ENCODE measurements at places on chromosomes 7 and 10.
A peak's percentile ranks its signal among the peaks of the same experiment; 100 is the strongest.

- DNase-seq: no peak
These were observed 86.5 kb downstream of the DNAJB6 start for GRCh38 chr7:157423348-157423747.

DNA sequence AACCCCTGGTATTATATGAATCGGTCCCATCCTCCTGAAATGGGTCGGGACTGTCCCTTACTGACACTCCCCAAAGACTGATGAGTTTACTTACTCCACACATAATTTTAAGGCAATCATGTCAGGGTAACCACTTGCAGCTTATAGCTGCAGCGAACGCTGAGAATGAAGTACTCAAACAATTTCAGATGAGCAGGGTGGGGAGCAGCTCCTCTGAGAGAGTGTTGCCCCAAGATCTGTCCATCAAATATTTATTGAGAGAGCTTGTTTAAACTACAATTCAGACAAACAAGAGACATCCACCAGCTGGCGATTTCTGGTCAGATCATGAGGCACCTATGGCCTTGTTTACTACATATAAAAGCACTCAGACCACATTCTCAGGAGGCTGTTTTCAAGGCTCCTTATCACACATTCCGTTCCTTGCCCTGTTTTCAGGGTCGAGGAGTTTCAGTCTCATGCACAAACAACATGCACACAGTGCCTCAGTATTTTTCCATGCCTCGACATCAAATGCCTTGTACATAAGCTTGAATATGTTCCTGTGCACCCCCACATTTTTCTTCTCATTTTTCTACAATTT, 80.1 kb downstream of the THSD7A start:
- DNase-seq: no peak

GRCh38 chr7:90552521-90552920, 43.6 kb upstream of the CDK14 start:
- no peak for DNase-seq

DNA sequence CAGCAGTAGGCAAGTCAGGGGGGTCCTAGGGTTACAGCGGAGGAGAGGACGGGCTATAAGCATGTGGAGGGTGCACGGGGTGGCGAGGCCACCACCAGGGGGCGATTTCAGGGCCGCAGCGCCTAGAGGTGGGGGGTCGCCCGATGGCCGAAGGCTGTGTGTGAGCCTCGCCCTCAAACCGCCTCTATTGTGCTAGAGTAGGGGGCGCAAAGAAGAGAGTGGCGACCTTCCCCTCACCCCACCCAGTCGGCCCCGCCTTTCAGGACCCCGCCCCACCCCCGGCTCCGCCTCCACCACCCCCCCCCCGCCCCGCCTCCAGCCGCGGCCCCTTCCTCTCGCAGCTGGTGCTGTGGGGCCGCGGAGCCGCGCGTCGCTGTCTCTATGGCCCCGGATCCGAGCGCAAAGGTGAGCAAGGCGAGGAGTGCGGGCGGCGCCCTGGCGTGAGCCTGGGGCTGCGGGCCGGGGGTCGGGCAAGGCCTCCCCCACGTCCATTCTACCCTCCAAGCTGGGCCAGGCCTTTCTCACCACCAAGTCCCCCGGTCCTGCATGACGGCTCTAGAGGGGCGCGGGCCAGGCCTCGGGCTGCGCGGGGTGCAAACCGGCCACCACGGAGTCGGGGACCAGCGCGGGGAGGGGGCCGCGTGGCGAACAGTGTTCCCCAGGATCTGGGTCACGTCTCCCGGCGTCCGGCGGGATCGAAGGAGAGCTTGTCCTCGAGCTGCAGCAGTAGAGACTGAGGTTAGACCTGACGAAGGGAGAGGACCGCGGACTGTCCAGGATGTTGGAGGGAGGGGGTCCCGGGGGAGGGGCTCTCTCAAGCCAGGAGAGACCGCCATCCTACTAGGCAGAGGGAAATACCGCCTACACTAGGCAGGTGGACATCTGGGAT, at the start of gene SEMA4G:
TSS of gene SEMA4G (plus strand) at position 318 of the 889 bp plus-strand sequence. CDS start 3,409 bp downstream, outside the sequence.
- peak; percentile 35 for DNase-seq

DNA sequence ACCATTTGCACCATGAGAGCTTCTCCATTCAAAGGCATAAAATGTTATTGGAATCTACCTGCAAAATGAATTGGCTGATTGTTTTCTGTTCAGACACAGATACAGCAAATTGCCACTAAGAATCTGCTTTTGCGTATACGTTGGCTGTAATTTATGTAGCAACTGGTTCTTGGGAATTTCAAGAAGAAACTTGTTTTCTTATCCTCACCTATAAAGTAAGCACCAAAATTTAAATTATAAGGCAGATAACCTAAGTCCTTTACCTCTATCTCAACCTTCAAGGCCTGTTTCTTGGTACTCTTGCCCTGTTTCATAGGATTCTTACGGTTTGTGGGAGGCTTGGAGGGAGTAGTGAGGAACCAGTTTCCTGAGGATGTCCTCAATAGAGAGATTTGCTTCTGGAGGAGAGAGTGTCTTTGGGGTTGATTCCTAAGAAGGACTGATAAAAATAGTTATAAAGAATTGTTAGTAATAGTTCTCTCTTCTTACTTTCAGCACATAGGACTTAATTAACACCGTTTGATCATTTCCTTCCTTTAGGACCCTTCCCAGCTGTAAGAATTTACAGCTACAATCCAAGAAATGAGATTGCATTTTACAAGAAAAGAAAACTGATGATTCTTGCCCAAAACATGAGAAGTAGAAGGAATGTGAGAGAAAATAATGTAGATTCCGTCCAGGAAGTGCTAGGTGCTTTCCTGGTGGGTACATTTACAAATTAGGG, 2.0 kb downstream of the STAMBPL1 start:
- DNase-seq: no peak

Measured in stimulated activated CD4-positive, alpha-beta T cell treated with anti-CD3 and anti-CD28 coated beads, Interleukin-4, amount 100 ng/mL, for 24 hours (primary cell).